Smooth muscle cell of the pulmonary artery (primary cell): ENCODE measurements at places on chromosomes 5 and 9. TPM values are rescaled to one million over a fixed set of nuclear protein-coding genes. Genes with fewer than 3 reads are reported as not detected.

LURAP1L gene
- total RNA-seq = 16.7 and 25.4 TPM in 2 replicates

CPEB4 gene
- 30.1 and 39.9 TPM in 2 replicates for total RNA-seq

SV2C gene
- under 0.01 TPM in 1 of 2 replicates, not detected in the other for total RNA-seq

CDKN2B-AS1 gene
- total RNA-seq = 1.3 and 1.8 TPM in 2 replicates

C9orf153 gene
- total RNA-seq = 0.98 and 0.99 TPM in 2 replicates

CTXN3 gene
- not detected in 2 replicates for total RNA-seq

CTNND2 gene
- total RNA-seq = not detected in 2 replicates

DMRTA1 gene
- 0.13 and 0.66 TPM in 2 replicates for total RNA-seq

SLC4A9 gene
- 0.07 TPM in 1 of 2 replicates, not detected in the other for total RNA-seq

NTNG2 gene
- total RNA-seq = 3.4 and 3.8 TPM in 2 replicates

PDGFRB gene
- total RNA-seq = 195 and 656 TPM in 2 replicates

SLC46A2 gene
- not detected in 2 replicates for total RNA-seq

TAF11L10 gene
- total RNA-seq = not detected in 2 replicates
